Memory B cell (primary cell): ENCODE measurements at places on chromosomes 12 and 14.
A peak's percentile ranks its signal among the peaks of the same experiment; 100 is the strongest.

DNA sequence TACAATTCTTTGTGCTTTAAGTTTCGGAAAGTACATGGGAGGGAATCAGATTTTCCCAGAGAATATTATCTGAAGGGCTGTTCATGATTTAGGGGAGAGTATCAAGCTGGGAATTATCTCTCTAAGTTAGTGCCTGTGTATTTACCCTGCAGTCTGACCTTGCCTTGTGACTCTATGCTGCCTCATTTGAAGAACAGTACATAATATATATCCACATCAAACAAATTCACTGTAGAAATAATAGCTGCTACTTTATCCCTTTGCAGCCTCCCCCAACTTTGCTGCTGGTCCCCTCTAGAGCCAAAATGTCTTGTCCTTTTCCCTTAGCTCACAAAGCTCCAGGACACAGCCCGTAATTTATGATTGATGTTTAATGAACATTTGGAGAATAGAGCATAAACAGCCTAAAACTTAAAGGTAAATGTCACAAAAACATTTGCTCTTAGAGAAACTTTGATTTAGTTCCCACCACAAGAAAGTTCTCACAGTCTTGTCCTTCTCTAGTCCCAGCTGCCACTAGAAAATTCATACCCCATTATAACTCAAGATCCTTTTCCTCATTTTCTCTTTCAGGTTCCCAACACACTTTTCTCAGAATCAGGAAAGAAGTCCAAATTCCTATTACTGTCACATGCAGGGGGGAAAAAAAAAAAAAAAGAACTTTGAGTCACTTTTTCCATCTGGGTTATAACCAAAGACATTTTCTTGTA lies 1009.6 kb downstream of the FLRT2 start:
- DNase-seq, result no peak

DNA sequence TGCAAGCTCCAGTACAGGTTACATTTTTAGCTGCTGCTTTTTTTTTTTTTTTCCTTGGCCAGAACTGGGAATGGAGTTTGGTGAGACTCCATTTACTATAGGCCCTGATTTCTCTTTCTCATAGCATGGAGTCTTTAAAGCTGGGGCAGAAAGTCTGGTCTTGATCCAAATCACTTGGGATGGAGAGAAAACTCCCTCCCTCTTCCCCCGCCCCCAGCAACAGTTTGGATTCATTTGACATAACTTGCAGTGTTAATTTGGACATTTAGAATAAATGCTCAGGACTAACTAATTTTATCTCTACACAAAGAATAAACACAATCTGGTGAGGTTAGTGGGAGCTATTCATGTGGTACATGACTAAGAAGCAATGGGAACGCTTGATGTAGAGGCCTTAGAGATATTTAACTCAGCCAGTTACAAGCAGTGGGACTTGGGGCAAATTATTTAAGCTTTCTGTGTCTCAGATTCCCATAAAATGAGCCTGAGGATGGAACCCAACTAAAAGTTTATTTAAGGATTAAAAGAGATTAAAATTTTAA lies 107.3 kb upstream of the ARHGAP5 start:
- DNase-seq, result no peak

- DNase-seq, result no peak
These were observed 429.4 kb downstream of the ZFP36L1 start for GRCh38 chr14:68363466-68363842.

DNA sequence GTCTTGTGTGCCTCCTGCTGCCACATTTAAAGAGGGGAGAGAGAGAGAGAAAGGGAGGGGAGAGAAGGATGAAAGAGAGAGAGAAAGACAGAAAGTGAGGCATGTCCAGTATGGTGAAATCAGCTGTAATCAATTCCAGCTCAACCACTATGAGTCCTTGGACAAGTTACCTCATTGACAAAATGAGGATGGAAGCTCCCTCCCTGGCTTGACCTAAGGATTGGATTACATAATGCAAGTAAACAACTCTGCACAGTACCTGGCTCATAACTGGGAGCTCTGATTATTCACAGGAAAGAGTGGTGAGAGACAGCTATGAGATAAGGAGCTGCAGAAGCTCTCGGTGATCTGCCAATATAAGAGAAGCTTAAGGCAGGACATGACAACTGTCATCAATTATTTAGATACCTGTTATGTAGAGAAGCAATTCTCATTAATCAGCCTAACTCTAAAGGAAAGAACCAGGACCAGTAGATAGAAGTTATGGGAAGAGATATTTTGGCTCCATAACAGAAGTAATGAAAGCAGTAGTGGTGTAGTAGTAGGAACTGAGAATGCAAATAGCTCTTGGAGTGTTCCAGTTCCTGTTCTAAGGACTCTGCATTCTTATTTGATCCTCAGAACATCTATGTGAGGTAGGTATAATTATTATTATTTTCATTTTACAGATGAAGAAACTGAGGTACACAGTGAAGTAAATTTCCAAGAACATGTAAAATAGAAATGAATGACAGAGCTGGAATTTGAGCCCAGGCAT lies 791.6 kb downstream of the DIO2 start:
- DNase-seq, result no peak

DNA sequence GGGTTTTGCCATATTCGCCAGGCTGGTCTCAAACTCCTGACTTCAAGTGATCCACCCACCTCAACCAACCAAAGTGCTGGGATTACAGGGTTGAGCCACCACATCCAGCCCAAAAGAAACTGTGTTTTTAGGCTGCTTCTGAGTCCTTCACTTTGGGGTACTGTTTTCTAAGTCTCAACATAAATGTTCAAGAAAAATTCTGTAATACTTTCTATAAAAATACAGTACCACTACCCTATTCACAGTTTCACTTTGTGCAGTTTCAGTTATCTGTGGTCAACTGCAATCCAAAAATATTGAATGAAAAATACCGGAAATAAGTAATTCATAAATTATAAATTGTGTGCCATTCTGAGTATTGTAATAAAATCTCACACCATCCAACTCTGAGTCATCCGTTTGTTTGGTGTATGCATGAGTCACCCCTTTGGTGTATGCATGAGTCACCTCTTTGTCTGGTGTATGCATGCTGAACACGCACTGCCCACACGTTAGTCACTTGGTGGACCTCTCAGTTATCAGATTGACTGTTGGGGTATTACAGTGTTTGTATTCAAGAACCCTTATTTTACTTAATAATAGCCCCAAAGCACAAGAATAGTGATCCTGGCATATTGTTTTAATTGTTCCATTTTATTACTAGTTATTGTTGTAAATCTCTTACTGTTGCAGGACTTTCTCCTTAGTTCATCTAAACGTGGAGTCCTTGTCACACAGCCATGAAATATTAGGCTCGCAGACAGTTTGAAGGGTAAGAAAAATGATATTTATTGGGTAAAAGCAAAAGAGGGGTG lies 190.2 kb downstream of the FSCB start:
- DNase-seq, result no peak

GRCh38 chr12:26833743-26834490 lies 923 bp upstream of the ITPR2 start:
- DNase-seq, result peak; percentile 23

DNA sequence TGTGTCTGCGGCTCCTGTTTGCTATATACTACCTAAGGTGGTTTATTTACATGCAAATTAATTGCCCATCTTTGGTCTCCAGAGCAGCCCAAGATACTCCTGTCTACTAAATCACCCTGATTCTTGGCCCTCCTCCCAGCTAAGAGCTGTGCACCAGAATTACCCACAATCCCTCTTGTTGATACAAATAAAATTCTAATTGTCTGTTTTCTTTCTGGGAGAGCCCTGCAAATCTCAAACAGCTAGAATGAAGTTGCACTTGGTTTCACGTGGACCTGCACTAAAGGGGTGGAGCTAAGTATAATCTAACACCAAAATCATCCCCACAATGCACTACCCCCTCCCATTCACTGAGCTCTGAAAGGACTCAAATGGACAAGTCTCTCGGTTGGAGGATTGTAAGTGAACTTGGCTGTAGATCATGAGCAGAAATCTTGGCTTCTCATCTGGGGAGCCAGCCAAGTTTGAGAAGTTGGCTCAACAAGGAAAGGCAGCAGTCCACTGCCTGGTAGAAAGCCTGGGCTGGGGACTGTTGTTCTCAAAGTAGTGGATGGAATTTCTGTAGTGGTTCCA lies 6.6 kb downstream of the MAX start:
- DNase-seq, result no peak

DNA sequence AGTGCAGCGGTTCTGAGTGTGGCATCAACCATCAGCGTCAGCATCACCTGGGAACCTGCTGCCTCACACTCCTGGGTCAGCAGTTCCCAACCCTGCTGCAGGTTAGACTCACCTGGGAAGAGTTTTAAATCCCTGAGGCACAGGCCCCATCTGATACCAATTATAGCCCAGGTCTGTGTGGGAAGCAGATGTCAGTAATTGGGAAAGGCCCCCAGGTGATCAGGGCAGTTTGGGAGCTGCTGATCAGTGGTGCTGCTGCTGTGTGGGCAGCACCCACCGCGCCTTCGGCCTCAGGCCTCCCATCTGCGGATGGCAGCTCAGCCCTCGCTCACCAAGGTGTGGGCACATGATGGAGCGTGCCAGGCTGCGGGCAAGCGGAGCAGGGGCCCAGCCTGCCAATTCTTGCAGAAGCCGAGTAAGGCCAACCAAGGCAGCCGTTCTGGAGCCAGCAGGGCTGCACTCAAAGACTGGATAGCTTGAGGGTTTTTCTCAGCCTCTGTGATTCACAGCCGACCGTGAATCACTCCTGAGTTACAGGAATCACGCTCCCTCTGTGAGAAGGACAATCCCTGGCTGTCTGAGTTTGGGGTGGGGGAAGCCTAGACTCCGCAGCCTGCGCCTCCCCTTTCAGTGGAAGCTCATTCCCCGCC lies 155.6 kb upstream of the SFSWAP start:
- no peak for DNase-seq

GRCh38 chr12:46100551-46101484 lies 110.4 kb upstream of the SCAF11 start:
- no peak for DNase-seq

- no peak for DNase-seq
These were observed 194.3 kb upstream of the DAAM1 start for GRCh38 chr14:58994130-58994529.

DNA sequence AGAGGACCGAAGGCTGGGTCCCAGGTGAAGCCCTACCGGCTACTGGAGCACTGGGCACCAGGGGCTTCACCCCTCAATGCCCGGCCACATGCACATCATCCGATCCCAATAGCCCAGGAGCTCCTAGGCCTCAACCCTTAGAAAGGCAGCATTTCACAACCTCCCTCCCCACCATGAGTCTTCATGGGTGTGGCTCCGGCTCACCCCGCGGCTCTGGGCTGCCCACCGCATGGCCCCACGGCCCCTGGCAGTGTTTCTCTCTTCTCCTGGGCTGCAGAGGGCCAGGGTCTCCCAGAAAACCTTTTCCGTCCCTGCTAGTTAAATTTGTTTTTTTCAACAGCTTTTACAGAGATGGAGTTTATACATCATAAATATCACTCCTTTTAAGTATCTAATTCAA lies 28.6 kb upstream of the DLK1 start:
- no peak for DNase-seq

GRCh38 chr14:103519837-103520212 lies 2.8 kb downstream of the CKB start:
- DNase-seq, result no peak

- no peak for DNase-seq
These were observed 4.0 kb downstream of the CPSF6 start for GRCh38 chr12:69243099-69244084.

GRCh38 chr12:44058366-44058765 lies 222.5 kb downstream of the TMEM117 start:
- no peak for DNase-seq

GRCh38 chr12:70721656-70722357 lies 84.6 kb upstream of the PTPRB start:
- DNase-seq, result no peak

DNA sequence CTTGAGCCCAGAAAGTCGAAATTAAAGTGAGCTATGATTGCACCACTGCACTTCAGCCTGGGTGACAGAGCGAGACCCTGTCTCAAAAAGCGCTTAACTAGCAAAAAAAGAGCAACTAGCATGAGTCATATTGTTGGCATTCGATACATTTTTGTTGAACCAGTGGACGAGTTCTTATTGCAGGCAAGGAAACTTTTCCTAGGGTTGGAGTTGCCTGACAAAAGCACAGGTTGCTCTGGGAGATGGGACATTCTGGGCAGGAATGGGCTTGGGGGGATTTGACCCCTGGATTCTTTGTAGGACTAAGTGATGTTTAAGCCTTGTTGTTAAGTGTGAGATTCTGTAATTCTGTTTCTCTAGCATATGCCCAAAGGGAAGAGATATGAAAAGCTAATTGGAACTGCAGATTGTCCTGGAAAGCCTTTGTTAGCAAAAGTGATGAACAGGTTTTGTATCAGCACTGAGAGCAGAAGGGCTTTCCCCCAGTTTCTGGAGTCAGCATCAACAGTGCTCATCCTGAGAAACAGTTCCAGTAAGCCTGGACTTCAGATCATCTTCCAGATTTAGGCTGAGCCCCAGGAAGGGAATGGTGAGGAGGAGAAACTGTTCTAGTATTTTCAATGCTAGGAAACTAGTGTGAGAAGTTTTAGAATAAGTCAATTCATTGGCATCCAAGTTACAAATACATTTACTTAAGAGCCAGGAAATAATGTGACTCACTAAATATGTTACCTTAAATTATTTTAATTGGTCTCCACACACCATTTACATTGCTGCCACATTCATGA lies 123.1 kb downstream of the SRGAP1 start:
- no peak for DNase-seq

GRCh38 chr12:132094269-132094891 lies 49.7 kb downstream of the DDX51 start:
- no peak for DNase-seq

- DNase-seq, result no peak
These were observed 331.9 kb upstream of the FLRT2 start for GRCh38 chr14:85198001-85198400.

- no peak for DNase-seq
These were observed 191.9 kb downstream of the SOX5 start for GRCh38 chr12:23757541-23757962.

- no peak for DNase-seq
These were observed 45.8 kb upstream of the MYL2 start for GRCh38 chr12:110966081-110966760.

GRCh38 chr14:73359445-73359844 lies 98.9 kb downstream of the NUMB start:
- DNase-seq, result no peak

- no peak for DNase-seq
These were observed 88.1 kb downstream of the TMEM30B start for GRCh38 chr14:61192989-61193388.

- no peak for DNase-seq
These were observed 123.2 kb upstream of the OTX2 start for GRCh38 chr14:56933446-56933845.

GRCh38 chr14:77004711-77005460 lies 23.6 kb downstream of the IRF2BPL start:
- no peak for DNase-seq

GRCh38 chr14:55950135-55950534 lies 168.1 kb upstream of the PELI2 start:
- DNase-seq, result no peak
